ENCODE measurements at places on chromosomes 2 and 18.

DNA sequence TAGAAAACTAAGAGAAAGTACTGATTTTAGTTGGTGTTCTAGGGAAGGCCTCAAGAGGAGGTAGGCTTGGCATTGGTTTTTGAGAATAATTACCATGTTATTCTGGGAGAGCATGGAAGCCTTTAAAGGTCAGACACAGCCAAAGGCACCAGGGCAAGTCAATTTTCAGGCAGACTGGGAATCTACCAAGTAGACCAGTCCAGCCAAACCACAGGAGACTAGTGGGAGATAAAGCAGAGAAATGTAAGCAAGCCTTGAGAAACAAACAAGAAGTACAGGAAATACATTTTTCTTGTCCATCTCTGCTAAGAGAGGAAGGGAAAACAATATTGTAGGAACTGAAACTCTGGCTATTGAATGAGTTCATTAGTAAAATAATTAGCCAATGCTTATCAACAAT, 5.5 kb upstream of the CCDC68 start:
- DNase-seq, result no peak

GRCh38 chr2:179562330-179562885, 297.8 kb upstream of the SESTD1 start:
- DNase-seq, result no peak

GRCh38 chr18:46468426-46469180, 188.4 kb downstream of the LOXHD1 start:
- no peak for DNase-seq

GRCh38 chr2:111633643-111634042, 250.3 kb downstream of the ANAPC1 start:
- DNase-seq, result no peak

- DNase-seq, result no peak
These were observed 19.7 kb upstream of the ASNSD1 start for GRCh38 chr2:189641590-189641989.

- no peak for DNase-seq
These were observed 6.0 kb downstream of the WDR54 start for GRCh38 chr2:74427551-74427950.

- DNase-seq, result no peak
These were observed 67.8 kb upstream of the ARL4C start for GRCh38 chr2:234564699-234565098.

DNA sequence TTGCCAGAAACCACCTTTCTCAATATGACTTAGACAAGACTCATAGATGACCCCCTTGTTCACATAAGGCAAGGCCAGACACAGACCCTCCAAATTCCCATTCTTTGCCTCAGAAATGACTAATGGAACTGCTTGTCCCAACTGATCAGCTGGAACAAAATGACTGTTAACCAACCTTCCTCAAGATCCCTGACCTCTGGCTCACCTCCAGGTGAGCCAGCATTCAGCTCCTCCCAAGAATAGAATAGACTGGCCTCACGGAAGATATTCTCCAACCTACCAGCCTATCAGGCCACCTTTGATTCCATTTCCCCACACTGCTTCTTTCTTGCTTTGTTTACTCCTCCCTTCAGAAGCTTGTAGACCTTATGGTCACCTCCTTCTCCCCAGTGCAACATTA, 195.7 kb upstream of the VWC2L start:
- no peak for DNase-seq

DNA sequence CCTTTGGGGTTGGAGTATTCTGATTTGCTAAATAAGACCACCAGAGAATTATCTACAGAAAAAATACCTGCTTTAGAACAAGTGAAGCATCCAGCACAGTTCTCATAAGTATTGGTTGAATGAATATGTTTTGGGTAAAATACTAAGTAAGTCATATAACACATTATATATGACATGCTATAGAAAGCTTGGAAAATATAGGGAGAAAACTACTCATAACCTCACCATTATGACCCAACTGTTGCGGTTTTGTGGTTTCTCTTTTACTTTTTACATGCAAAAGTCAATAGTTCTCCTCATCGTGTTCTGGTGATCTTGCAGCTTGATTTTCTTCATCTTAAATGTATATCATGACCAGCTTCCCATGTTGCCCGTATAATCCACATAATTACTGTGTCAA, 66.2 kb downstream of the DIPK1C start:
- no peak for DNase-seq

DNA sequence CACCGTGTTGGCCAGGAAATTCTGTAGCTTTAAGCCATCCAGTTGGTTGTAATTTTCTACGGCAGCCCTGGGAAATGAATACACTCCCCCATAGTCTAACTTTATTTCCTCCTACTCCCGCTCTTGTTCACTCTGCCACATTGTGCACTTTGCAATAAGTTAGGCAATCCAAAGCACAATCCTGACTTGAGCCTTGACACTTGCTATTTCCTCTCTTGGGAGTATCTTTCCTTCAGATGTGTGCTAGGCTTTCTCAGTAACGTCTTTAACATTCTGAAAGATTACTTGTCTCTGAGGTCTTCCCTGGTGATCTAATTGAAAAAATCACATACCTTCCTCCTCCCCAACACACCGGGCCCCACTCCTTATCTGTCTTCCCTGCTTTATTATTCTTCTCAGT, 65.9 kb upstream of the RAB27B start:
- no peak for DNase-seq

- no peak for DNase-seq
These were observed 38.1 kb downstream of the RHOB start for GRCh38 chr2:20484810-20485611.

GRCh38 chr2:34011684-34012083, 412.6 kb upstream of the FAM98A start:
- DNase-seq, result no peak

DNA sequence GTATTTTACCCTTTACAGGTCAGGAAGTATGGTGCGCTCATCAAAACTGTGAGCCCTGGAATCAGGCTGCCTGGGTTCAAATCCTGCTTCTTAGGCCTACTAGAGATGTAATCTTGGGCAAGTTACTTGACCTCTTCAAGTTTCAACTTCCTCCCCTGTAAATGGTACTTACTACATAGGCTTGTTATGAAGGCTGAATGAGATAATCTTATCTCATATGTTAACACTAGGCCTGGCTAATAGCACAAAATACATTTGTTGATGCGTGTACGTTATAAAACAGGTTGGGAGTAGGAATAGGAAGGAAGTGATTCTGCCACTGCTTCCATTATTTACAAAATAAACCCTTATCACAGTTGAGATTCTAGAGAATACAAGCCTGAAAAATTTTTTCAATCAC, 1.7 kb upstream of the RFTN2 start:
- DNase-seq, result no peak

- no peak for DNase-seq
These were observed 406.1 kb upstream of the SOX11 start for GRCh38 chr2:5285872-5286769.

GRCh38 chr18:67510831-67511230, 5.7 kb downstream of the DSEL start:
- DNase-seq, result no peak

DNA sequence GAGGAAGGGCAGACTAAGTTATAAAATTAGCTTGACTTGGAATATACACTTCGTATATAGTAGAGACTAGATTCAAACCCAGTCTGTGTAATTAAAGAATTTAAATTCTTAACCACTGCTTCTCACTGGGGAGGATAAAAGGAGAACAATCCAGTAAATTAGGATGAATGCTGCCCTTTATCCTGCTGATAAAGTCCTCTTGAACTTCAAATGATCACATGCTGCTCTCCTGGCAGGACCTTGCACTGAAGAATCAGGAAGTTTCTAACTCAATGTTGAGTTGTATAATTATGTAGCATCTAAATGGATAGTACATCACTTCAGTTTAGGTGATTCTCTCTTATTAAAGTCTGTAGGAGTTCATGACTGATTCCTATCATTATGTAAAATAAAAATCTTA, 1179.7 kb downstream of the DSC3 start:
- no peak for DNase-seq

DNA sequence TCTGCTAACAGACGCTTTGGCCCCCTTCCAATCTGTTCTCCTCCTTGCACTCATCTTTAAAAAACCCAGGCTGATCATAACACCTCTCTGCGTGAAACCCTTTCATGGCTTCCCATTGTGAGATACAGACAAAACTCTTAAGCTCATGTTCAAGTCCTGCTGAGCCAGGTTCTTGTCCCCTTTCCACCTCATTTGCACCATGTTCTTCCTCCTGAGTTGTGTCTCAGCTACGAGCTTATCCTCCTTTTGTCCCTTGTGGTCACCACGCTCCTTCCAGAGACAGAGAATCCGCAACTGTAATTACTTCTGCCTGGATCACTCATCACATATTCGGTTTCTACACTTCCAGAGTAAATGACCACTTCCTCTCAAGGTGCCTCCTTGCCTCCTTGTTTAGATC, 238.8 kb downstream of the ACTR3 start:
- no peak for DNase-seq

DNA sequence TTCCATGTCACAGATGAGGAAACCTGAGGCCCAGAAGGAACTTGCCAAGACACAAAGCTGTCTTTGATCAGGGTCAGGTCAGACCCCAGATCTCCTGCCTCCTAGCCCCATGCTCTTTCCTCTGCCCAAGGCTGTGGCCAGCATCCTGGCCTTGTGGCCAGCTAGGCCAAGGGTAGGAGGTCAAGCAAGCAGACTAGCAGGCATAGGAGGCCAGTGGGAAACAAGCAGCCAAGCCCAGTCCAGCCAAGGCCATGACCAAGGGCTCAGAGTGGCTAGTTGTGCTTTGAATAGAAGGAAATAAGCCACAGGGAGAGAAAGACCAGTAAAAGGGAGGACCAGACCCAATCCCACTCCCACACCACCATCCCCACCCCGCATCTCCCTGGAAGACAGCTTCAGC, 30.4 kb downstream of the KCNK3 start:
- no peak for DNase-seq

DNA sequence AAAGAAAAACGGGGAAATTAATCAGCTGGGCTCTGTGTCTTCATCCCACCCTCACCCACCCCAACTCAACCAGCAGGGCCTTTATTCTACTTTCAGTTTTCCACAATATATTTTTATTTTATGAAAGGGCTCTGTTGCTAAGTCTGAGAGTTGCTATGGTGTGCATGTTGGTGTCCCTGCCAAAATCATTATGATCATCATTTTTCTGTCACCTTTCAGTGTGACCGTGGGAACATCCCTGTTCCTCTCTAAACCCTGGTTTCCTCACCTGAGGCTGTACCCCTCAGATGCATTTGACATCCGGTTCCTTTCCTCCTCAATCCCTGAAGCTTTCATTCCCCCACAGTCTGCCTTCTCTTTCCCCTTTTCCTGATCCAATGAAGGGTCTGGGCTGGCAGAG, 180.5 kb downstream of the ZFP36L2 start:
- no peak for DNase-seq

- no peak for DNase-seq
These were observed 32.2 kb downstream of the ZAP70 start for GRCh38 chr2:97745474-97746174.
